ENCODE measurements at places on chromosomes 16 and 17.

DNA sequence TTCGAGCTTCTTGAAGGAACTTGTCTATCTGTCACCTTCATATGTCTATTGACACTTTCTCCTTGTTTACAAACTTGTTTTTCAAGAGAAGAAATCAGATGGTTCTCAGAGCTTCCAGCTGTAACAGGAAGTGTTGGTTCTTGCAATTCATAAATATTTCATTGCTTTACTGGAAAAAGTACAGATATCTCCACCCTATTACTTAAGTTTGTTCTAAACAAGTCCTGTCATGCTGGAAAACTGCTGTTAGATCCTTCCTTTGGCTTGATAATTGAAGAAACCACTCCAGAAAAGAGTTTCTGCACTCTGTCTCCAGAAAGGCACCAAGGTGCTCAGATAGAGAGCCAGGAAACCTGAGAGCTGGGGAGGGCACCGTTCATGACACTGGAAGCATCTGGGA lies 181.6 kb downstream of the DNAH9 start:
- DNase-seq: no peak

GRCh38 chr17:49005140-49005539 lies 8.0 kb downstream of the IGF2BP1 start:
- no peak for DNase-seq

DNA sequence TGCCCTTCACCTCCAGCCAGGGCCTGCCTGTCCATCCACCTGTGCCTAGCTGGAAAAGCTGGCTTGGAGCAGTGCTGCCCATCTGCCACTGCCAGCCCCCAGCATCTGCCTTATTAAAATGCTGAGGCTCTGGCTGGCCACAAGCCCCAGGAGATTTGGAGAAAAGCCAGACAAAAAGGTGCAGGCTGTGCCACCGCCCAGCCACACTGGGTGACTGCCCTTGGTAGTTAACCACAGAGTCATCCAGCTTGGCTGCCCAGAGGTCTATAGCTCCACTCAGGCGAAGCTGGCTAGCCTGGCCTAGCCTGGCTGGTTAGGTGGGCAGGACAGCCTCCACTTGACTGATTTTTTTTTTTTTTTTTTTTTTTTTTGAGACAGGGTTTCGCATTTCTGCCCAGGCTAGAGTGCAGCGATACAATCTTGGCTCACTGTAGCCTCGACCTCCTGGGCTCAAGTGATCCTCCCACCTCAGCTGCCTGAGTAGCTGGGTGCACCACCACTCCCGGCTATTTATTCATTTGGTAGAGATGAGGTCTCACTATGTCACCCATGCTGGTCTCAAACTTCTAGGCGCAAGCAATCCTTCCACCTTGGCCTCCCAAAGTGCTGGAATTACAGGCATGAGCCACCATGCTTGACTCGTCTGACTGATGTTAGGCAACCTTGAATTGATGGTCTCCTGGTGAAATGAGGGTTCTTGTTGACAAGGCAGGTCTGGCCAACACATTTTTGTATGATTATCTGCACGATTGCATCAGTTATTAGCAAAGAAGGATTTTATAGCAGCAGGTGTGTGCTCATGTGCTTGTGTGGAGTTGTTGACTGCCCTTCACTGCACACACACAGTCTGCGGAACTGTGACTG lies 103.8 kb downstream of the RAB11FIP4 start:
- no peak for DNase-seq

- DNase-seq: no peak
Measured at GRCh38 chr17:6048486-6048885, 21.7 kb upstream of the WSCD1 start.

DNA sequence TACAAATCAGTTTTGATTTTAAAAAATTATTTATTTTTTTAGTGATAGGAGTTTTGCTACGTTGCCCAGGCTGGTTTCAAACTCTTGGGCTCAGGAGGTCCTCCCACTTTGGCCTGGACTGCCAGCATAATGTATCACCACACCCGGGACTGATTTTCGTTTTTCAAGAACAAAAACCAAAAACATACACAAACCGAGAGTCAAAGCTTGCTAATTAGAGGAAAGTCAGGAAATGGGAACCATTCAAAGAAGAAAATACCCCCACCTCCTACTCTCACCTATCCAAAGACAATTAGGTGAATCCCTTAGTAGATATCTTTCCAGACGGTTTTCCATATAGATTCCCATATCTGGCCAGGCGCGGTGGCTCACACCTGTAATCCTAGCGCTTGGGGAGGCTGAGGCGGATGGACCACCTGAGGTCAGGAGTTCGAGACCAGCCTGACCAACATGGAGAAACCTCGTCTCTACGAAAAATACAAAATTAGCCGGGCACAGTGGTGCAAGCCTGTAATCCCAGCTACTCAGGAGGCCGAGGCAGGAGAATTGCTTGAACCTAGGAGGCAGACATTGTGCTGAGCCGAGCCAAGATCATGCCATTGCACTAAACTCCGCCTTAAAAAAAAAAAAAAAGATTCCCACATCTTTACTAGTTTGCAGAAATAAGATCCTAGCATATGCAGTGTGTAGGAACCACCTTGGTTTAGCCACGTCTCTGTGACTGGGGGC lies 883 bp upstream of the SPN start:
- DNase-seq: no peak

- no peak for DNase-seq
Measured at GRCh38 chr16:79061181-79061580, 539.4 kb downstream of the MAF start.

DNA sequence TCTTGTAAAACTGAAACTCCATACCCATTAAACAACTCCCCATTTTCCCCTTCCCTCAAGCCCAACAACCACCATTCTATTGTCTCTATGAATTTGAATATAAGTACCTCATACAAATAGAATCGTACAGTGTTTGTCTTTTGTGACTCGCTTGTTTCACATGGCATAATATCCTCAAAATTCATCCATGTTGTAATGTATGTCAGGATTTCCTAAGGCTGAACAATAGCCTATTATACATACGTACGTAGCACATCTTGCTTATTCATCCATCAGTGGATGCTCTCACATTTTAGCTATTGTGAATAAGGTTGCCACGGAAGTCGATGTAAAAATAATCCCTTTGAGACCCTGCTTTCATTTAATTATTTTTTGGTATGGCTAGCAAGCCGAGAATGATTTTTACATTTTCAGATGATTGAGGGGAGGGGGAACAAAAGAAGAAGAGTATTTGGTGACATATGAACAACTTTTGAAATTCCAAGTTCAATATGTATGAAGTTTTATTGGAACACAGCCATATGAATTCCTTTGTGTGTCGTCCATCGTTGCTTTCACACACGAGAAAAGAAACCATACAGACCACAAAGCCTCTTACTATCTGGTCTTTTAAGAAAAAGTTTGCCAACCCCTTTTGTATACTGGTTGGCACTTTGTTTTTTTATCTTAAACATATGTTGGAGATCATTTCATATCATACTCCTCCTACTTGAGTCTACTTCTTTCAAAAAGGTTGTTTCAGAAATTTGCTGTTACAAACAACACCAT lies 371.2 kb downstream of the NPIPA8 start:
- no peak for DNase-seq

DNA sequence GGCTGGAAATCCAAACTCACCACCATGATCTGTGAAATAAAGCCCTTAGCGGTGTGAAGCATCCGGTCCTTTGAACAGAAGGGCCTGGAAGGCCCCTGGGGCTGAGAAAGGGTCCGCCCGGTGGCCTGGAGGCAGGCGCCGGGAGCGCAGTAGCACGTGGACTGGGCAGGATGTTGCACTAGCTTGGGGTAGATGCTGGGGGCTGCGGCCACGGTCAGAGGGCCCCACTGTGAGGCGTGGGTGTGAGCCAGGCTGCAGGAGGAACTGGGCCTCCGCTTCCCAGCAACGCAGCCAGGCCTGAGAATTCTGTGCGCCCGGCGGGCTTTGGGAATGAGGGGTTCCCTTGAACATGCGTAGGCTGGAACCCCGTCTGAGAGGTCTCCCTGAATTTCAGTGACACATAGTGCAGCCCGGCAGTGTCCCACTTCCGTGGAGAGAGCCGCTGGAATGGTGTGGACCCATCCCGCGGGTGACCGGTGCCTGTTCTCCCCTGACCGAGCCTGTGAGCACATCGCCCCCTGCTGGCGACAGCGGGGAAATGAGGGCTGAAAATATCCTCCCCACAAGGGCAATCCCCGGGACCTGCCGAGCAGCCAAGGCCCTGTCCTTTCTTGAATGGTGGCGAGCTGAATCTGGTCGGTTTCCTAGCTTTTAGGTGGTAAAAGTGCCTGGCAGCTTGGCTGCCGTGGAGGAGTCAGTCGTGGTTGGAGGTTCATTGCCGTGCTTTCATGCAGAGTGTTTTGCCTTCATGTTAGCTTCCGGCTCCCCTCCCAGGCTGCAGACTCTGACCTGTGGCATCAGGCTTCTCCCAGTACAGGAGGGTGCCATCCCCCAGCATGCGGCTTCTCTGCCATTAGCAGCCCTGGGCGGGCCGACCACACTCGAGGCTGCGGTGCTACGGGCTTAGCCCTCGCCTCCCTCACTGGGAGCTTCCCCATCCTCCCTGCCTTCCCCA lies 43.8 kb downstream of the DNAJA2 start:
- peak; percentile 45 for DNase-seq

DNA sequence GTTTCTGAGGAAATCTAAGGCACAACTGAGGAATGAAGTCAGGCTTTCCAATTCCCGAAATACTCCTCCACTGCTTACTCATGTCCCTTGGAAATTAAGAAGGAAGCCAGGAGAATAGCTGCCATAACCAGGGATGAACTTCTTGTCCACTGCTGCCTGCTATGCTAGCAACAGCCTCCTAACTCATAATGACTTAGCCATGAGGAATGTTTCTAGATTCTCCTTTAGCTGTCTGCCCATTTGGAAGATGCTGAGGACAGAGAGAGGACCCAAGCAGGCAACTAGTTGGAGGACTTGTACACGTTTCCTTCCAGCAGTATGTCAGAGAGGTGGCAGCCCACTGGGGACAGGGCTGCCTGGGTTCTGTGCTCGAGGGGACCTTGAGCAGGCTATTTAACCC lies 939 bp upstream of the CCL2 start:
- no peak for DNase-seq

DNA sequence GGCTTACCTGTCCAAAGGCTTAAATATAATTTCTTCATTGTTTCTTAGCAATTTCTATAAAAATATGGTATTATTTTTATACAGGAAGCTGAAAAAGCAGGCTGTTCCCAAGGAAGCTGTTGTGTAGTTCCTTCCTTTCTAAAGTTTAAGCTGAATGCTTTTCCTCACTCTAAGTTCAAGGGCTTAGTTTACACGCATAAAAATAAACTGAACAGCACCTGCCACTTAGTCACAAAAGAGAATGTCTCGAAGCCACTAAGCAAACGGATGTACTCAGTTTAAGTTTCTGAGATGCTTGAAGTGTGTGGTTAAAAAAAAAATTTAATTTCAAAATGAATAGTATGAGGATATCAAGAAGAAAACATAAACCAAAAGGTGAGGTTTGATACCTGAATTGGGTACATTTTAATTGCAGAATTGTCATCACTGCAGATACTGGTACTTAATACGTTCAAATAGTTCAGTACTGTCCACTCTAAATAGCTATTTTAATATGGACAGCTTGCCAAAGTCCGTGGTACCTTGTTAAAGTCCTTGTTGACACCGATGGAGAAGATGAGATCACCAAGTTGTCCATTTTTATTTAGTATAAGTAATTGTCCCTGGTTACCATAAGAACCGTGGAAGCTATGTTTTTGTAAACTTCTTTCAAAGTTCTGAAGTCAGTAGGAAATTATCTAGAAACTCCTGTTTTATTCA lies 38.1 kb downstream of the MRTFB start:
- no peak for DNase-seq

- no peak for DNase-seq
Measured at GRCh38 chr17:45314741-45315647, 1.8 kb downstream of the MAP3K14 start.

GRCh38 chr16:89064606-89065457 lies 28.8 kb upstream of the ACSF3 start:
- DNase-seq: no peak
